Umbilical cord (tissue), 2 donors: ENCODE measurements at places on chromosomes 16 and 17.

- DNase-seq, result no peak
These were observed 191.1 kb downstream of the MAP2K6 start for GRCh38 chr17:69605571-69605970.

- no peak for DNase-seq
These were observed 8.7 kb downstream of the CACNG5 start for GRCh38 chr17:66843627-66844026.

- DNase-seq, result no peak
These were observed 41.8 kb upstream of the SLC38A10 start for GRCh38 chr17:81336930-81337325.

GRCh38 chr17:58755577-58756245 lies at the start of gene PPM1E:
TSS of gene PPM1E (plus strand) at chr17:58755854.
- peak; percentile 41 for DNase-seq

GRCh38 chr16:86827521-86827920 lies 249.2 kb downstream of the FOXL1 start:
- no peak for DNase-seq

DNA sequence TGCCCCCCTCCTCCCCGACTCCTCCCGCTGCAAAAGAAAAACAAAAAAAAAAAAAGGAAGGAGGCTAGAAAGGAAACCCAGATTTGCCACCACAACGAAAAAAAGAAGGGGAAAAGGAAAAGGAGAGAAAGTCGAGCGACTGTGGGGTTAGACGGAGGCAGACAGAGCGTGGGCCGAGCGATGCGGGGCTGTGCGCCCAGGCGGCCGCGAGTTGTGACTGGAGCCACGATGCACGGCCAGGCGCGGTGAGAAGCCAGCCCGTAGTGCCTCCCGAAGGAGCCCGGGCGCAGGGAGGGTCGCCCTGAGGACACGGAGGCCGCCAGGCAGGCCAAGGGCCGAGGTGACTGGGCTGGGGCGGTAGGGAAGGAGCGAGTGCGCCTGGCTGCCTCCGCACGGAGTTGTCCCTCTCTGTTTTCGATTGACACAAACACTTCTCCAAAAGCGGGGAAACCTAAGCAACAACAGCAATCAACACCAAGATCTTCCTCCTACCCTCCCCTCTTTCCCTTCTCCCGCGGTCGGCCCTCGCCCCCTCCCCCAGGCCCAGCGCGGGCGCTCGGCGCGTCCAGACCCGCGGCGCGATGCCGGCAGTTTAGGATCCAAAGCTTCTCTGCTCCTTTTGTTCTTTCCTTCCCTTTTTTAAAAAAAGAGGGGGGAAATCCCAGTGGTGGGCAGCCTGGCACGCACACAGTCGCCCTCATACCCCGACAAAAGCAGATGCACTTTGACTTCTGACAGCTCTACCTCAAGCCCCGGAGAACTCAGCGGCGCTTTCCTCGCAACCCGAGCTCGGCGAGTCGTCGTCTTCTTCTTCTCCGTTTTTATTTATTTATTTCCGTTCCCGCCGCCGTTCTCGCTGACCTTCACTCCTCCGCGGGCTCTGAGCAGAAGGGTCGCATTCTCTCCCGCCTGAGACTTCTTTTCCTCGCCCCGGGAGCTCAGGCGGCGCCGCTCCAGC lies at the start of gene LHX1:
LHX1 (plus strand) TSS at position 475 of the 958 bp plus-strand sequence. CDS start 723 bp downstream, outside the sequence.
- no peak for DNase-seq

- DNase-seq, result peak; percentile 78
These were observed 161.4 kb upstream of the C17orf78 start for GRCh38 chr17:37214416-37214815.
